ENCODE measurements at places on chromosomes 1 and 21.

GRCh38 chr1:44390277-44390676, 14.8 kb upstream of the RNF220 start:
- DNase-seq: no peak

GRCh38 chr1:166057650-166058049, 109.2 kb downstream of the FAM78B start:
- no peak for DNase-seq

- no peak for DNase-seq
These were observed 100.7 kb downstream of the SLC16A1 start for GRCh38 chr1:112855152-112855828.

- peak; percentile 45 for DNase-seq
These were observed 66.2 kb upstream of the RNPC3 start for GRCh38 chr1:103459346-103459745.

DNA sequence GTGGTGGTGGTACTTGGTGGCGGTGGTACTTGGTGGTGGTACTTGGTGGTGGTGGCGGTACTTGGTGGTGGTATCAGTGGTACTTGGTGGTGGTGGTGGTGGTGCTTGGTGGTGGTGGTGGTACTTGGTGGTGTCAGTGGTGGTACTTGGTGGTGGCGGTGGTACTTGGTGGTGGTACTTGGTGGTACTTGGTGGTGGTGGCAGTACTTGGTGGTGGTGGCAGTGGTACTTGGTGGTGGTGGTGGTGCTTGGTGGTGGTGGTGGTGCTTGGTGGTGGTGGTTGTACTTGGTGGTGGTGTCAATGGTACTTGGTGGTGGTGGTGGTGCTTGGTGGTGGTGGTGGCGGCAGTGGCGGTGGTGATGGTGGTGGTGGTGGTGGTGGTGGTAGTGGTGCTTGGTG, 20.2 kb downstream of the COQ8A start:
- no peak for DNase-seq

DNA sequence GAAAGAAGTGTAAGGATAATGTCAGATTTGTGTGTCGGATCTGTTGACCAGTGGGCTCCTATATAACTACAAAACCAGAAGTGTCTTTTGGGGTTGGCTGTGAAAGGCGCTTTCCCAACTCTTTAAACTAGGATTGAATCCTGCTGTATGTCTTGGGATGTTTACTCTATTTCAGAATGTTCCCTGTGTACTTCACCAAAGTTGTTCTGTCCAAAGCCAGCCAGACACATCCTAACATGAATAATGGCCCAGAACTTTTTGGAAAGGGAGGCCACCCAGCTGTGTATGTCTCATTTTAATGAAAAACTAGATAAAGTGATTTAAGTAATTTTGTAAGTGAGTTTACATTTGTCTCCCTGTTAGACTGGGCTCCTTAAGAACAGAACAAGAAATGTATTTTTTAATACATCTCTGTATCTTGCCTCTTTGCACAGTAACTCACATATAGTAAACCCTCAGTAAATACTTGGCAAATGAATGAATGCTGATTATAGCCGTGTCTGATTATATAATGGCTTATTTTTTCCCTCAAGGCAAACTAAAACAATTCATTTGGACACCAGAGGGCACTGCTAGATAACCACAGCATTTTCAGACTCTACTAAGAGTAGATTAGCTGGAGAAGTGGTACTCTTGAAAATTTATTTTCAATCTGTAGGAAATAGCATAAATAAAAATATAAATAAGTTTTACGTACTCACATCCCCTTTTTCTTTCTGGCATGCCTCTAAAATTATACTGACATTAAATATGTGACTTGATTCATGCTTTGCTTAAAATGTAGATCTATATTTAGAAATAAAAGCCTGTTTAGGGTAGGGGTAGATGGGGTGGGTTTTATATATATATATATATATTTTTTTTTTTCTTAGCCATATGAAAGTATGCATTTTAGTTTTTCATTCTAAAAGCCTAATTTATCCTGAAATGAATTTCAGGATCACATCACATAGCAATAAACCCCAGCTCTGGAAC, 23.8 kb downstream of the TSEN15 start:
- peak; percentile 74 for DNase-seq

DNA sequence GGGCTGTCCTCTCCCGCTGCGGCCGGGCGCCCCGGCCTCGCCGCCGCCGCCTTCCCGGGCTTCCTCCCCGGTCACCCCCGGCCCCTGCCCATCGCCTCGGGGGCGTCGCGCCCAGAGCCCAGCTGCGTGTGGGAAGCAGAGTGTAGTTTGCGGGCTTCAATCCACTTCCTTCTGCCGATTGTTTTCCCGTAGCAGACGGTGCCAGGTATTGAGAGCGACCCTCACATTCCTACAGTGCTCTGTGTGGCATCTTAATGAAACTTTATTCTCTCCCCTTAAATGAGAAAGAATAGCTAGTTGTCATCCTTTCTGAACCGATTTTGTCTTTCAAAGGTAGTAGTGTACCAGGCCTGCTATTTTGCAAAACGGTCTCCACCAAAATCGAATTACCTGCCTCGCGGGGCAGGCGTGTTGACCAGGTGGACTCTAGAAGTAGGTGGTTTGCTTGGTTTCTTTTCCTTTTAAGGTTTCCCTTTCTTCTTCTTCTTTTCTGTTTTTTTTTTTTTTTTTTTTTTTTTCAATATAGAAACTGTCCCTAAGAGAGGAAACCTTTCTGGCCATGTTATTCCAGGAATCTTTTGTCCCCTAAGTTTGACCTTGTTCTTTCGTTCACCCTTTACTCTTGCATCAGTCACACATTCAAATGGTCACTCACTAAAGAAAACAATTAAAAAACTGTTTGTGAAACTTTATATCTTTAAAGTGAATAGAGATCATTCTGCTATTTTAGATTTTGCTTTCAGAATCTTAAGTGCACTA, 881 bp downstream of the USP25 start:
- DNase-seq: peak; percentile 60

DNA sequence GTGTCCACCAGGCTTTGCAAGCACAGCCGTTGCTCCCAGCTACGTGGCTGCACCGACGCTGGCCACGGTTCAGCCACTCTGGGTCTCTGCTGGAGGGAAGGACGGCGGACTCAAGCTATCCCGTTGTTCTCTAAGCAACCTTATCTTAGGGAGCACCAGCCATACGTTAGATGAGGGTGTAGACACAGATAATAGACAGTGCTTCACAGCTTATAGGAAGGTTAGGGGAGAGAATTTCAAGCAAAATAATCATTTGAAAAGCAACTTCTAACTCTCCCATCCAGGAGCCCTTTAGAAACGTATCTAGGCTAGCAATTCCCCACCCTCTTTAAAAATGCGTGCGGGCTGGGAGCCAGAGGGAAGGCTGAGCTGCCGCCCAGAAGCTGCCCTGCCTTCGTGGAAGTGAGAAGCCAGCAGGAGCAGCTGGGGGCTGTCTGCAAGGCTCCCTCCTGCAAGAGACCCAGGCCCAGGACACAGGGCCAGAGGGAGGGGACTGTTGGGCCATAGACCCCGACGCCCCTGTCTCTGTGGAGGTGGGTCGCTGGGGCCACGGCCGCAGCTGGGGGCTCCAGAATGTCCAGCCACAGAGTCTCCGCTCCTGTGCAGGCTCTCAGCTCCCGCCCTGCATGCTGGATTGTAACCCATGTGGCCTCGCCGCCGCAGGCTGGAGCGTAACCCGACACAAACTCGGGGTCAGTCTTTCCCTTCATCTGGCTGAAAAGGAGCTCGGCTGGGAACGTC, 31.2 kb upstream of the COL6A2 start:
- no peak for DNase-seq

DNA sequence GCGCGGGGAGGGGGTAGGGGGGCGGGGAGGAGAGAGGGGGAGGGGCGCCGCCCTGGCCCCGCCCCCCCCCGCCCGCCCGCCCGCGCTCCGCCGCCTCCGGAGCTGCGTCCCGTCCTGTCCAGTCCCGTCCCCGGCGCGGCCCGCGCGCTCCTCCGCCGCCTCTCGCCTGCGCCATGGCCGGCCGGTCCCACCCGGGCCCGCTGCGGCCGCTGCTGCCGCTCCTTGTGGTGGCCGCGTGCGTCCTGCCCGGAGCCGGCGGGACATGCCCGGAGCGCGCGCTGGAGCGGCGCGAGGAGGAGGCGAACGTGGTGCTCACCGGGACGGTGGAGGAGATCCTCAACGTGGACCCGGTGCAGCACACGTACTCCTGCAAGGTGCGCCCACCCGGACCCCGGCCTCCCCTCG, at the start of gene AGRN:
AGRN (plus strand) TSS at position 121 of the 405 bp plus-strand sequence; CDS start at position 174, 53 bp downstream.
- peak; percentile 70 for DNase-seq

GRCh38 chr1:170593173-170594011, 61.4 kb downstream of the GORAB start:
- no peak for DNase-seq

- DNase-seq: no peak
These were observed 44.2 kb upstream of the AK4 start for GRCh38 chr1:65103807-65104206.

GRCh38 chr1:15618655-15619525, 1.6 kb downstream of the DDI2 start:
- DNase-seq: no peak

DNA sequence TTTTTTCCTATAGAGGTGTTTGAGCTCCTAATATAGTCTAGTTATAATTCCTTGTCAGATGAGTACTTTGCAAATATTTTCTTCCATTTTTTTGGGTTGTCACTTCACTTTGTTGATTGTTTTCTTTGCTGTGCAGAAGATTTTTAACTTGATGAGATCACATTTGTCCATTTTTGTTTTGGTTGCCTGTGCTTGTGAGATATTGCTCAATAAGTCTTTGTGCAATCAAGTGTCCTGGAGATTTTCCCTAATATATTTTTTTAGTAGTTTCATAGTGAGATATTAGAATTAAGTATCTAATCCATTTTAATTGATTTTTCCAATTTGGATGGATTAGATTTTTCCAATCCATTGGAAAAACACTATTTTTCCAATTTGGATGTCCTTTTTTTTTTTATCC, 1395.5 kb downstream of the PLA2G4A start:
- DNase-seq: no peak

DNA sequence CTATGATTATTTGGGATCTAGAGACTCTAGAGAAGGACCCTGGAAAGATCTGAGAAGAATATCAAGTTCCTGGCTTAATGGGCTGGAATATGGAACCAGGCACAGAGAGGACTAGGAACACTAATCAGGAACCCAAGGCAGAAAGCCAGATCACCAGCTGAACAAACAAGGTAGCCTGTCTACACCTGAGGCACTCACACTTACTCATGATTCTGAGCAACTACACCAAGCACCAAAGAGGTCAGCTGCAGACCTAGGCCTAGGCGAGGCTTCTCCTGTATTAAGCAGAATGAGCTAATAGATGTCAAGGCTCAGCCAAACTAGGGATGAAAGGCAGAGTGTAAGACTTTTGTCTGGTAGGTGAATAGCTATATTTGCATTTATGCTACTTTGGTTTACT, 368.1 kb downstream of the LTN1 start:
- no peak for DNase-seq

GRCh38 chr1:86997538-86997937, 83.1 kb downstream of the HS2ST1 start:
- DNase-seq: no peak

- DNase-seq: no peak
These were observed 35.1 kb downstream of the RABGAP1L start for GRCh38 chr1:174194461-174194860.

DNA sequence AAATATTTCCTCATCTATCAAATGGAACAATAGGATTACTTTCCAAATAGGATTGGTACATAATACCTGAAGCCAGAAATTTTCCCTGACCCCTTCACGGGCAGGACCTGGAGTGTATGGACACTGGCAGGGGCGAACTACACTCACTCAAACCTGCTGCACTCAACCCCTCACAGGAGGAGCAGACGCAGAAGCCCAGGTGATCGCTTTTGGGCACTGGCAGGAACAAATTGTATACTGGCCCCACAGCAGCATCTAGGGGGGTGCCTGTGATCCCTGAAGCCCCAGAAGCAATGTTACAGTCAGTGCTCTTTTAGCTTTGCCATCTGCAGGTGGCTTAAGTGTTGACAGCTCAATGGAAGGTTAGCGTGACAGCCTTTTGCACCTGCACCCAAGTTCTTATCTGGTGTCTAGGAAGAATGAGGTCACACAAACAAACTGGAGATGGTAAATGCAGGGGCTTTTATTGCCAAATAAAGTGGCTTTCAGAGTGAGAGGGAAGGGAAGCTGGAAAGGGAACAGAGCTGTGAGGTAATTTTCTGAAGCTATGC, 199.2 kb upstream of the NEGR1 start:
- DNase-seq: no peak

DNA sequence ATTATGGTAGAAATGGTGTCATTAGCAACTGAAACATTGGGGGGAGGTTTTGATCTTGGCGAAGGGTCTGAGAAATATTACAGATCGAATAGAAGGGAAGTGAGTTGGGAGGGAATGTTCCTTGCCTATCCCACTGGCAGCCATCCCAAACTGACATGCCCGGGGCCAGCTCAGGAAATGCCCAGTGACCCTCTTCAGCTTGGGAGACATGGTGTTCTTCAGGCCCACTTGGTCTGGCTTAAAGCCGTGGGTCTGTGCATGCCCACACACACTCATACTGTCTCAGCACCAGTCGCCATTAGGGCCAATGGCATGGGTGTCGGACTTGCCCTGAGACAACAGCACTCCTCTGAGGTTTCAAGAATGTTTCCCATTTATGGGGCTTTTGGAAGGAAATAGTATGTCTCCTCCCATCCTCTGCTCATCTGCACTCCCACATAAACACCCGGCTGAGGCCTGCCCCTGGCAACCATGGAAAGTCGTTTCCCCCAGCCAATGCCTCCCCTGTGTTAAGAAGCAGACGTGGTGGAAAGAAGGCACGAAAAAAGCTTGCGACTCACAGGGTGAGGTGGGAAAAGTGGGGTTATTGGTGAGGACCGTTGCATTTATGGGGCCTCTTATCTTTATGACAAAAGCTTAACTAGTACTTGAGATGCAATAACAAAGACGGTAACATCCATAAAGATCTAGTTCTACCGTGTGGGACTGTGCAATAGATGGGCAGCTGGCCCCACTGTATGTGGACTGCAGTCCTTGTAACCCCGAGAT, 2.0 kb downstream of the RNF186 start:
- no peak for DNase-seq

GRCh38 chr1:94697839-94698238, 122.3 kb upstream of the SLC44A3 start:
- DNase-seq: no peak

DNA sequence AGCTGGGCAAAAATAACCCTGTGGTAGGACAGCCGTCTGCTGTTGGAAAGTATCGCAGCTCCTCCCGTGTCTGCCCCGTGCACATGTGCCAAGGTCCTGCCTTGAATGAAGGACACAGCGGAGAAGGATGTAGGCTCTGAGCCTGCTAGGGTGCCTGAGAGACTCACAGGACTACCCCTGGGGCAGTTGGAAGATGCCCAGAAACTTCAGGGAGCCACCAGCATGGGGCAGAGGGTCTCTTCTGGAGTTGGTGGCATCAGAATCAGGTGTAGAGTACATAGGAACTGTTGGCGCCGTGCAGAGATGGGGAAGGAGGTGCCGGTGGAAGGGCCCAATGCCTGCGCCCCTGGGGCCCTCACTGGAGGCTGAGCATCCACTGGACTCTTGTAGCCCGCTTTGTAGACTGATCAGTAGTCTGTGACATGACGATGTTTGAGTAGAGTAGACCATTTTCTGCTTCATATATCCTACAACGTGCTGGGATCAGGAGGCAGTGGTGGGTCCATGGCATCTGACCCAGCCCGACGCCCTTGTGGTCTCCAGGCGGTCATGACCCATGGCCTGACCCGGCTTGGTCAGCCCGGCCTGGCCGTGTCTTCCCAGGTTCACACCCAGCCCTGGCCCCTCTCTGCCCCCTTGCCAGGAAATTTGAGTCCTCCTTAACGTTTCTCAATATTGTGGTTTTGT, 5.3 kb upstream of the C1orf174 start:
- DNase-seq: no peak

- DNase-seq: no peak
These were observed 43.7 kb downstream of the BACH1 start for GRCh38 chr21:29342363-29342957.

- DNase-seq: no peak
These were observed 38.9 kb downstream of the PLPP3 start for GRCh38 chr1:56540467-56540866.

GRCh38 chr1:248268178-248268577, 9.6 kb downstream of the OR2T33 start:
- no peak for DNase-seq
